ENCODE measurements at places on chromosomes 3 and 15.

DNA sequence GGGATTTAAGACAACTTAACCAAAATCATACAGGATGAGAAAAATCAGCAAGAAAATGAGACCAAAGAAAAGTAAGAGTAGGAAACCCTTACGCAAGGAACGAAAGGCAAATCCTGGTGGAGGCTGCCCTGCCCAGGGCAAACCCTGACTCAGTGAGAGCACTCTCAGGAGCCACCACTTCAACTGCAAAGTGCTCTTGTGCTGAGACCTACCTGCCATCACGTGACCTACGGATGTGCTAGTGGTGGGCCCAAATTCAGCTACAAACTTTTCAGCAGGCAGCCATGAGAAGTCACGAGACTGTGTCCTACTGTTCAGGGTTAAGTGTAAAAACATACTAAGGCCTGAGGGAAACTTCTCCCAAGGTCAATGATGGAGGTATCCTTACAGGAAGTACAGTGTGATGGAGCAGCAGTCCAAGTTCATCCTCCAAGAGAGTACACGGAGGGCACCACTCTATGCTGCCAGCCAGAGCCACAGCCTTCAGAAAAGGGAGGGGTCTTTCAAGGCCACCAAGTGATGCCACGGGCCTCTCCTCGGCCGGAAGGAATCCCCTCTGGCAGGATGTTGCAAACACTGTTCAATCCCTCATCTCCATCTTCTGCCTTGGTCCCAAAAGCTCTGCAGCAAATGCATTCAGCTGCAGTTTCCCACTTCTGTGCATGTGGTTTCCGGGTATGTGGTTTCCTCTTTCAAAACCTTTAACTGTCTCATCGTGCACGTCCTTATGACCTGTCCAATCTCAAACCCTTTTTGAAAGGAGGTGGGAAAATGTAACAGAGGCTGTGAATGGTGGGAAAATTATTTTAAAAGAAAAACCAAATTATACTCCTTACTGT is 9.5 kb downstream of the CHSY1 start:
- DNase-seq = no peak

GRCh38 chr3:141796889-141797781 is 33.9 kb downstream of the GRK7 start:
- no peak for DNase-seq

GRCh38 chr3:59813148-59813538 is 763.3 kb upstream of the CFAP20DC start:
- no peak for DNase-seq

GRCh38 chr3:35596335-35596995 is 42.9 kb upstream of the ARPP21 start:
- DNase-seq = no peak

Measured in ACHN (cell line).